ENCODE measurements at places on chromosomes 12 and 14.

GRCh38 chr12:56932146-56932545 is 2.1 kb downstream of the SDR9C7 start:
- DNase-seq = no peak

DNA sequence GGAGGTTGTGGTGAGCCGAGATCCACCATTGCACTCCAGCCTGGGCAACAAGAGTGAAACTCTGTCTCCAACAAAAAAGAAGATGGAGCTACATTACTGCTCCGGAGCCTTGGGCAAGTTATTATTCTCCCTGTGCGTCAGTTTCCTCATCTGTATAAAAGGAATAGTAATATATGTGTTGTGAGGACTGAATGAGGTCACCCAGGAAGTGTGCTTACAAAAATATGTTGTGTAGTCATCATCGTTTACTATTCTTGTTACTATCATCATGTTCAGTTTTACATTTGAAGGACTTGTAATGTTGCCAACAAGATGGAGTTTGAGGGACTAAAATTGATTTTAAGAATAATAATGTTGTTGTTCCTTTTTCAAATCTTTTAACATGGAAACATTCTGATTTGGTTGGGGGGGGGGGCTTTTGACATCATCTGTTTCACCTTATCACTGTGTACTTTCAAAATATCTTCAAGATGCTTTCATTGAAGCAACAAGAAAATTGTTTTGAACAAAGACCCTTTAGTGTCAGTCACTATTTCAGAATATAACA is 156.8 kb downstream of the PDE3A start:
- no peak for DNase-seq

GRCh38 chr14:64773577-64773976 is 69.4 kb downstream of the PLEKHG3 start:
- no peak for DNase-seq

DNA sequence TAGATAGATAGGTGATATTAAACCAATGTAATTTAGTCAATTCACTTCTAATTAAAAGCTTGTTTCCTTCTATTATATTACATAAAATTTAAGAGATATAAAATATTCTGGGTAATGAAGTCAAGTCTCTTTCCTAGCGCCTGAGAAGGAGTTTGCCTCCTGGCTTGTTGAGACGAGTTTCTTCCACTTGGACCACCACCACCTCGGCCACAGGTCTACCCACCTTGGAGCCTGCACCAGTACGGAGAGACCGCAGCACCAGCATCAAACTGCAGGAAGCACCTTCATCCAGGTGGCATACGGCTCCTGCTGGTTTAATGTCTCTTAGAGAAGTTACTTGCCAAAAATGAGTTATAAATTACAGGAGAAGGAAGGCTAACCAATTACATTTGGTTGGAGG is 79.0 kb upstream of the SLCO1C1 start:
- no peak for DNase-seq

- no peak for DNase-seq
Observed at GRCh38 chr14:84421621-84422020, 1108.3 kb upstream of the FLRT2 start.

DNA sequence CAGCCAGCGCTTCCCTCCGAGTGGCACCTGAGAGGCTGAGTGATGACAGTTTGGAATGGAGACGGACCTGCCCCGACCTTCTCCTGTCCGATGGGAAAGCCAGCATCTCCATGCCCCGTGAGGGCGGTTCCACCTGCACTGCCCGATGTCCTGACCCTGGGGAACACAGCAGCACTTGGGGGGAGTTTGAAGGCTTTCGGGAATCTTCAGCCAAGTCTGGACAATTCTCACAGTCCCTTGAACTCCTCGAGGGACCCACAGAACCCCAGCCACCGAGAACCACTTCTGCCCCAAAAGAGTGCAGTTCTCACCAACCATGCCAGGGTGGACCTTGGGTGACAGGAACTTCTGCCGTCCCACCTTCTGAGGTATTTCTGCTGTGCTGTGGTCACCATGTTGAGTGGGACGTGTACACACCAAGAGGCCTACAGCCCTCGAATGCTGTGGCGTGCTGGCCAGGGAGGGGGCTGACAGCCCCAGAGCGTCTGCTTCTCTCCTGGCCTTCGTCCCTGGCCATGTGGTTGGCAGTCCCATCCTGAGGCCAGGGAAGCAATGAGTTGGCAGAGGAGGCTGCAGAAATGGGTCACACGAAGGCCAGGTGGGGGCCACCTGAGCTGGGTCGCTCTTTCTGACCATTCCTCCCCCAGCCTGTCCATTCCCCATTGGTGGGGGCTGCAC is 1.0 kb downstream of the CLBA1 start:
- DNase-seq = no peak

GRCh38 chr12:59429766-59430165 is 166.1 kb upstream of the SLC16A7 start:
- DNase-seq = no peak

GRCh38 chr12:40650038-40650704 is 42.1 kb upstream of the CNTN1 start:
- no peak for DNase-seq

- DNase-seq = no peak
Observed at GRCh38 chr14:33412450-33412849, 473.8 kb downstream of the NPAS3 start.

DNA sequence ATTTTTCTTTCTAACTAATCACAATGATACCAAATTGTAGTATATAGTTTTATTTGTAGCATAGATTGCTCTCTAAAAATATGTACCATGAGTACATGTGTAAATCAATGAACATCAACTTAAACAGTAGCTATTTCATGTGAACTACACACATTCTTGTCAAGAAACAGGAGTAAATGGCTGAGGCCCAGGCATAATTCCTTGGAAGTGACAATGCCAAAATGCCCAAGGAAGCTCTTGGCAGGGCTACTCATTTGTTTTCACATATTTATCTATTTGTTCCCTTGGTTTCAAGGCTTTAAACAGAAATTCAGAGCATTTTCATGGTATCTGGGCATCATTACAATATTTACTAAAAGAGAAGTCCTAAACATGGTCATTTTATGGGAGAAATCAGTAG is 165.7 kb downstream of the SLC16A7 start:
- DNase-seq = no peak

GRCh38 chr12:104997541-104997940 is 11.4 kb downstream of the NOPCHAP1 start:
- no peak for DNase-seq

DNA sequence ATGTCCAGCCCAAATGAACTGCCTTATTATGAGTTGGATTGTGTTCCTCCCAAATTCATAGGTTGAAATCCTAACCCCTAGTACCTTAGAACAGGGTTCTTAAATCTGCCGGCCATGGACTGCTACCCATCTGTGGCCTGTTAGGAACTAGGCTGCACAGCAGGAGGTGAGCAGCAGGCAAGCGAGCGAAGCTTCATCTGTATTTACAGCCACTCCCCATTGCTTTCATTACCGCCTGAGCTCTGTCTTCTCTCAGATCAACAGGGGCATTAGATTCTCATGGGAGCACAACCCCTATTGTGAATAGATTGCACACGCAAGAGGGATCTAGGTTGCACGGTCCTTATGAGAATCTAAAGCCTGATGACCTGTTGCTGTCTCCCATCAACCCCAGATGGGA is 9.8 kb upstream of the EML5 start:
- no peak for DNase-seq

- no peak for DNase-seq
Observed at GRCh38 chr14:73870525-73871235, 16.0 kb upstream of the ZNF410 start.

GRCh38 chr14:103348154-103348553 is 14.1 kb downstream of the EIF5 start:
- no peak for DNase-seq

DNA sequence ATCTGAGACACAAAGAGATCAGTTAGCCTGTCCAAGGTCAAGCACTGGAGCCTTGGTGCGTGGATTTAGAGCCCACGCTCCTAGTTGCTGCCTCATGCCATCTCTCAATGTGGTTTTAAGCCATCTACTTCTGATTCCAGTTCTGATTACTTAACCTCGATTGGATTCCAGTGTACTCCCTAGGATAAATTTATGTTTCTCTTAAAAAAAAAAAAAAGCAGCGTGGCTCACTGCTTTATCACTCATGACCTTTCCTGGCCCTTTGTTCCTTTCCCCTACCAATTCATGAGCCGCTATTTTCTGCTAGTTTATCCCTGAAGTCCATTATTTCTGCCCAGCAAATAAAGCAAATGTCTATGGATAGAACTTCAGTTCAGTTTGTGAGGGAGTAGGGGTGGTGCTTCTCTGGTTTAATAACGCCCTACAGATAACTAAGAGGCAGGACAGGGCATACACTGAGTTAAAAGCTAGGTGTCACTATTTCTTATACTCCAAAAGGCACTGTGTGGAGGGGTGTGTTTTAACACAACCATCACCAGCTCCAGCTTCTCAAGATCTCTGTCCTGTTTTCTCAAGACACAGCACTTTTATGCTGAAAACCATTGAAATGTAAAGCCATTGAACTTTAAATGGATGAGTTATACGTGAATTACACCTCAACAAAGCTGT is 9.8 kb upstream of the PARP11 start:
- DNase-seq = peak; percentile 34

DNA sequence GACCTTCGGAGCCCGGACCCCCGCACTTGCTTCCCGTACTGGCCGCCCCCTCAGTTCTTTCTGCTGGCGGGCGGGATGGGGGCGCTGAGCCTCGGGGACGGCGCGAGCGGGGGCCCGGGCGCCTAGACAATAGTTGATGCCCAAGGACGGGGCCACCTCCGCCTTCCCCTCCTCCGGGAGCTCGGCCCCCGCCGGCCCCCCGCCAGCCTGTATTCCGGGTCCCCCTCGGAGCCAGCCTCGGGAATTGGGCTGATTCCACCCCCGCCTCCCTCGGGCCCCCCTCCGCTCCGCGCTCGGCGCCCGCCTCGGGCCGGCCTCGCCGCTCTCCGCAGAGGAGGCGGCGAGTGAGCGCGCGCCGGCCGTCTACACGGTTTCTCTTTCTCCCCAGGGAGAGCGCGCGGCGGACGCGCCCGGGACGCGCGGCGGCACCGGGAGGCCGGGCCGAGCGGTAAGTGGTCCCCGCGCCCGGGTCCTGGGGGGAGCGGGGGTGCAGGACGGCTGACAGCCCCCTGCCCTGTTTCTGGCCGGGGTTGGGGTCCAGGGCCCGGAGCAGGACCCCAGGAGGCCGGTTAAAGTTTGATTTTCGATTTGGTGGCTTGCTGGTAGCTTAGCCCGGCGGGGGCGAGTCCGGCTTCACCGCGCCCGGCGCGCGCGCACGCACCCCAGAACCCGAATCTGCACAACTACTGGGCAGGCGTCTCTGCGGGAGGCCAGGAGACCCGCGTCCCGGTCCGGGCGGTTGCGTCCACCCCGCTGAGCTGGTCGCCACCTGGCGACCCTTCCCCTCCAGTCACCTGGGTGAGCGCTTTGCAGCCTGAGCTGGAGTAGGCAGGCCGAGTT is 413.7 kb downstream of the PCNX1 start:
- peak; percentile 68 for DNase-seq

Data from GM10248 (cell line).